ENCODE measurements at places on chromosomes 16 and 17.

GRCh38 chr16:1407753-1408152 lies 6.8 kb downstream of the UNKL start:
- DNase-seq = no peak

GRCh38 chr17:8837563-8838075 lies 29.9 kb downstream of the PIK3R6 start:
- no peak for DNase-seq

DNA sequence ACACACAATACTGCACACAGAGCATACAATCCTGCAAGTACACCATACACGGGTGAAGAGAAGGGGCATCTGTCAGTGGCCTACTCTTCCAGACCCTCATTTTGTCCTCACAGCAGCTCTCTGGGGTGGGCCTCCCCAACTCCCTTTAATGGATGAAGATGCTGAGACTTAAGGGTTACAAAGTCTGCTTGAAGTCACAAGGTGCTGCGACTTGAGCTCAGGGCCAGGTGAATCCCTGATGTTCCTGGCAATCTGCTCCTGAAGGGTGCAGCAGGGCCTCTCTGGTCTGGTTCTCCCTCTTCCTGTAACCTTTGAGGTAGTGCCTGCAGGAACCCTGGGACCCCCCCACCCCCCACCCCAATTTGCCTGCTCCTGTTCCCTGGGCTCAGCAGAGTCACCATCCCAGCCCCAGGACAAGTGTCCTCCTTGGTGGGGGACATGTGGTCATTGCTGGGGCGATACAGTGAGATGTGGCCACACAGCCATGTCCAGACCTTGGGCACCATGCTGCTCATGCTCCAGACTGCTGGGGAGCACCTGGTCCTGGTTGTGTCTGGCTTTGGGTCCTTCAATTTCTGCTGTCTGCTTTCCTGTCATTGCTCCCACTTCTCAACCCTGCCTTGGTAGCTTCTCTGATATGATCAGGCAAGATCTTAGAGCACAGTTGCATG lies 107.5 kb downstream of the METRNL start:
- no peak for DNase-seq

DNA sequence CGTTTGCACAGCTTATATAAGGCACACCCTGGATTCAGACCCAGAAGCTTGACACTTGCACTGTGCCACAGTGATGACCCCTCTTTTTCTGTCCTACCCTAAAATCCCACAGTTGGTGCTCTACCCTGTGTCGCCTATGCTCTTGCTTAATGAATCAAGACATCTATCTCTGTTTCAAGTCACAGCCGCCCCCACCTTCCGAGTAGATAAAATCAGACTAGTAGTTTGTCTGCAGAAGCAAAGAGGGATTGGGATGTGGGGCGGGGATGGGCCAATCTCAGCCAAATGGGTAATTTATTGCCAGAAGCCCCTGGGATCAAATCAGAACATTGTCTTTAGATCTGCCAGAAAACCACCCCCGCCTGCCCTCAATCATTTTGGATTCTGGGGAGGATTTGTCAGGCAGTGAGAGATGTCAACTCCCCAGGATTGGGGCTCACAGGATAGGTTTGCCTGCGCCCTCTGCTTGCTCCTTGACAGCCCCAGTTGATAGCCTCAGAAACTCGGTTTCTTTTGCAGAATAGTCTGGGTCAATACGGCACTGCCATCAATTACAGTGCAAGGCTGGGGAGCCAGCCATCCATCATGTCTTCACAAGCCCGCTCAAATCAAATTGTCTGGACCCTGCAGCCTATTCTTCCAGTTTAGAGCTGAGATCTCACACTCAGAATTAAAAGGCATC lies 520.8 kb downstream of the GRIN2A start:
- DNase-seq = no peak

- no peak for DNase-seq
Observed at GRCh38 chr16:20878682-20879147, 21.4 kb downstream of the DCUN1D3 start.

GRCh38 chr16:3999479-4000325 lies 116.5 kb downstream of the ADCY9 start:
- no peak for DNase-seq

GRCh38 chr17:34797720-34798119 lies 163.5 kb downstream of the CCT6B start:
- no peak for DNase-seq

GRCh38 chr17:60077672-60078519 lies 825 bp downstream of the HEATR6 start:
- no peak for DNase-seq

- DNase-seq = no peak
Observed at GRCh38 chr16:79618692-79619050, 18.1 kb upstream of the MAF start.

- no peak for DNase-seq
Observed at GRCh38 chr17:71477356-71477755, 643.5 kb upstream of the SOX9 start.

DNA sequence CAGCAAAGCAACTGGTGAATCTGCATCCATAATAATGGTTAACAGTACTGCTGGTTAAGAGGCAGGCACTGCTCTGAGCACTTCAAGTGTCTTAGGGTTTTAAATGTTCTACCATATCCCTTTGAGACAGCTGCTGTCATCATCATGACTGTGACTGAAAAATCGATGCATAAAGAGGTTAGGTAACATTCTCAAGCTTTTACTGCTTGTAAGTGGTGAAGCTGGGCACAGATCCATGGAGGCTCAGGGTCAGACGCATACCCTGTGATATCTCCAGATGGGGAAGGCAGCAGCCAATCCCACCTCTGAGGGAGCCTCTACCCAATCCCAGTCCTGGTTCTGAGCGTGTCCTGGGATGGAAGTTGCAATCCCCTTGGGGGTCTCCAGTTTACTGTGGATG lies 57.6 kb upstream of the SOX9 start:
- no peak for DNase-seq

Data from activated CD8-positive, alpha-beta memory T cell treated with anti-CD3 and anti-CD28 coated beads for 48 hours (primary cell).